Naive thymus-derived CD8-positive, alpha-beta T cell (primary cell): ENCODE measurements at places on chromosomes 5 and 9. TPM values are rescaled to one million over a fixed set of nuclear protein-coding genes. Genes with fewer than 3 reads are reported as not detected.

Gene DMRT3
- not detected for total RNA-seq

Gene ZNF618
- total RNA-seq = 0.68 TPM

Gene OR13C4
- not detected for total RNA-seq

Gene TNFSF8
- total RNA-seq = 15.9 TPM

Gene GRXCR2
- not detected for total RNA-seq

Gene CARTPT
- not detected for total RNA-seq

Gene LCN12
- total RNA-seq = 2.6 TPM

Gene NR6A1
- not detected for total RNA-seq

Gene WASHC1
- total RNA-seq = 36.0 TPM

Gene GADD45G
- total RNA-seq = 1.5 TPM

Gene ARHGEF39
- 0.29 TPM for total RNA-seq

Gene HAVCR2
- total RNA-seq = 8.1 TPM

Gene FAM240B
- total RNA-seq = not detected
